ENCODE measurements at places on chromosomes 2 and 18.

DNA sequence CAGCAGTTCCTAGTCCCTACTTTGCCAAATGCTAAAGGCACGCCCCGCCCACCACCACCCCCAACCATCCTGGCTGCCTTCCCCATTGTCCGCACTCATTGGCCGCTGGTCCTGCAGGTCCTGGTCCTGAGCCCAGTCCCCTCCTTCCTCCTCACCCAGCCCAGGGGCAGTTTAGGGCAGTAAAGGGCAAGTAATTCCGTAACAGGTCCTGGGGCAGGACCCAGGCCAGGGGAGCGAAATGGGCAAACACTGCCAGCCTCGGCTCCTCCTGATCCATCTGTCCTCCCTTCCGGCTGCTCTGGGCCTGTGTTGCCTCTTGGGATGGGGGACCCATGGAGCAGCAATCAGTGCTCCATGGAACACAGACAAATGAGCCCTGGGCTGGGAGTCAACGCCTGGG is 6.1 kb downstream of the ADCY3 start:
- no peak for DNase-seq

GRCh38 chr18:50812834-50813233 is 7.0 kb downstream of the MRO start:
- no peak for DNase-seq

- no peak for DNase-seq
Observed at GRCh38 chr2:98730707-98731040, 258 bp downstream of the MGAT4A start.

- no peak for DNase-seq
Observed at GRCh38 chr2:227822416-227823003, 8.9 kb downstream of the CCL20 start.

DNA sequence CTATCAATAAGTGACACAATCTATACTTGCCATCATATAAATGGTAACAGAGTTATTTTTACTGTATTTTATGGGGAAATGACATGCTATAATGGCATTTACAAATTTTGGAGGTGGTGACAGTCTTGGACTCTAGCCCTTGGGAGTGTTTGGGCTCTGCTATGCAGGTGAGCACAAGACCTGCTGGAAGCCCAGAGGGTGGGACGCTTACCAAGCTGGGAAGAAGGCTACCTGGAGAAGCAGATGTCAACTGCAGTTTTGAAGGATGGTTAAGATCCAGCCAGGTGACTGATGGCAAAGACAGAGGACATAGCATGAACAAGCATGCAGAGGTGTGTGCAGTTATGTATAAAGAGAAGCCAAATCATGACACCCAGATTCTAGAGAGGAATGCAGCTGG is 346.9 kb downstream of the MYCN start:
- no peak for DNase-seq

- DNase-seq, result no peak
Observed at GRCh38 chr2:230685178-230685577, 27.5 kb upstream of the CAB39 start.

- no peak for DNase-seq
Observed at GRCh38 chr2:44825702-44826101, 115.8 kb upstream of the SIX3 start.

GRCh38 chr2:18980786-18981430 is 377.5 kb downstream of the OSR1 start:
- no peak for DNase-seq

- DNase-seq, result no peak
Observed at GRCh38 chr2:68744366-68744912, 9.8 kb downstream of the ARHGAP25 start.

DNA sequence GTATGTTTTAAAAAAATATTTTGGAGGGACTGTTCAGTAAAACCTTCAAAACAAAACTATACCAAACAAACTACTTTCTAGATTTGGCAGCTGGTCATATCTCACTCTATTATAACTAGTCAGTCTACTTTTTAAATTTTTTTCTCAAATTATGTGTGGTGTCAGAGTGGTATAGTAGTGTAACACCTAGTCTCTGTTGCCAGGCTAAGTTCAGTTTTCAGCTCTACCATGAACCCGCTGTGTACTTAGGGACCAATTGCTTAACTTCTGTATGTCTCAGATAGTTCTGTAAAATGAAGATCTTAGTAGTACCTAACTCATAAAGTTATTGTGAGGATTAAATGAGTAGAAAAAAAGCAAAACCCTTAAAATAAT is 54.3 kb downstream of the GPD2 start:
- DNase-seq, result no peak

DNA sequence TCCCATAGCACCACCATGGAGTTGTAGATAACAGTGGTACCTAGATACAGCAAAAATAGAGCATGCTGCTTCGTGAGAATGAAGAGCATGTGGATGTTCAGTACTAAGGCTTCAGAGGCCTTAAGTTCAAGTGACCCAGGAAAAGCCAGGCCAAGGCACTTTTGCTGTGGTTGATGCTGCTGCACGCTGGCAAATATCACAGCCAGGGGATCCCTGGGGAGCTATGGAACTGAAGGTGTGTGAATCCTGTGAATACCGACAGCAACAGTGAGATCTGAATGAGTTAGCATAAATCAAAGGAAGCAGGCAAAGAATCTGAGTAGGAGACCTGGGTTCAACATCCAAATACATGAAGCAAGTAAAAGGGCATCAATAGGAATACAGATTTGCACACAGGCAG is 158.6 kb upstream of the THUMPD2 start:
- no peak for DNase-seq

DNA sequence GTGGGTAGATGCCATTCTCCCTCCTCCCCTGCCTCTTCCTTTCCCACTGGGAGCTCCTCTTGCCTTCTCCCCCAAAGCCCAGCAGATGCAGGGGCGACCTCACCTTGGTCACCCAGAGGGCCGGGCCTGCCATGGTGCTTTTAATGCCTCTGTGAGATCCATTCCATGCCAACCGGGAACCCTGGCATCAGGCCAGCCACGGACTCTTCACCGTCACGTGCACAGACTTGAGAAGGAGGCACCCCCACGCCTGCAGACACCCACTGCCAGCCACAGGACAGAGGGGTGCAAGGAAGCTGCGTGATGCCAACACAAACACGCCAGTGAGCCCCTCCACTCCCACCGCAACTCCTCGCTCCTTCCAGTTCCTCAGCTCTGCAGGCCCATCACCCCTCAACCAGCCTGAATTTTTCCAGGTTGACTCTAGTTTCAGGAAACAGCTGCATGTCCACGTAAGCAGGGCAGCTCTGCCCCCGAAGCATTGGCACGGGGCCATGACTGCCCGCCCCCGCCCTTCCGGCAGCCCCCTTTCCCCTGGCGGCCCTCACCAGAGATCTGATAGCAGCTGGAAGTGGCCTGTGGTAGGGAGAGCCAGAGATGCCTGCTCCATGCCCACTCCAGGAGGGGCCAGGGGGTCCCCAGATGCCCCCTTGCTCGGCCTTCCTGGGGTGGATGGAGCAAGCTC is 50.8 kb downstream of the DNMT3A start:
- DNase-seq, result peak; percentile 23

DNA sequence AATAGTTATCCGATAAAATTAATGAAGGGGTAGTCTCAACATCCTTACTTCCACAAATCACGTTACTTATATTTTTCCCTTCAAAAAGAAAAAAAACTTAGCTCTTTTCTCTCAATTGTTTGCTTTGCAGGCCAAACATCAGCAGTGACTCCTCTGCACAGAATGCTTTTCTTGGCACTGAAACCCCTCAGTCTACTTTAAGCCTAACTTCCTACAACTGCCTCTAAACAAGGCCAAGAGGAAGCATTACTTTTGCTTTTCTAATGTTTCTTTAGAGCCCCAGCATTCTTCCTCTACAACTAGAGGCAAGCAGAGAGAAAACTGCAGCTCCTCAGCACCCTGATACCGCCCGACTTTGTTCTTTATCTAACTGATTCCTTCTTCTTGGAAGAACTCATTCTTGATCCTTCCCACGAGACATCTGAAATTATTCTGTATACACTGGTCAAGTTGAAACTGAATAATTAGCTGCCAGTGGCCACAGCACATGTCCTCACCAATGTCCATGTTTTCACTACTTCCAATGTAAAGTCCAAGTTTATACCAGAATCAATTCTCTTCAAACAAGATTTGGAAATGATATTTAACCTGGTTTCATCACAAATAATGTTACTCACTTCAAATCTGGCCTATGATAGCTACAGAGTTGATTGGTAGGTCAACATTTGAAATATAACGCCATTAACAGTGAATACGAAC is 55.3 kb downstream of the DTNB start:
- peak; percentile 92 for DNase-seq

DNA sequence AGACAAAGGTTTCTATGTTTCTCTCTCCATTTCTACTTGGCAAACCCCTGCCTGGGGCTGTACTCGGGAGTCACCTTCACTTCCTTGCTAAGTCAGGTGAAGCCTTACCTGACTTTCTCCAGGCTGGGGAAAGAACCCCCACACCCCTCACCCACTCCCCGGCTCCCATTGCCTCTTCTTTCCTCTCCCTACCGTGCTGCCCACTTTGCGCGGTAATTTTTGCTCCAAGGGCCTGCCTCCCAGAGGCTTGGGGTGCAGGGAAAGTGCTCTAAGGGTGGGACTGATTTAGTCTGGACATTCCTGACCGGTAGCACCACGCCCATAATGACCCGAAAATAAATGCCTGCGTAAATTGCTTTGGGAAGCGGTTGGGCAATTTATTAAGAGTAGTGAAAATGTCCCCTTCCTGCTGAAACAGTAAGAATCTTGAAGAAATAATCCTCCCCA is 49.1 kb upstream of the ATP6V1B1 start:
- no peak for DNase-seq

- no peak for DNase-seq
Observed at GRCh38 chr2:134300585-134300984, 46.7 kb downstream of the MGAT5 start.

- DNase-seq, result no peak
Observed at GRCh38 chr2:239576784-239577685, 176.2 kb upstream of the HDAC4 start.

- no peak for DNase-seq
Observed at GRCh38 chr18:39681061-39681460, 2115.5 kb upstream of the CELF4 start.

DNA sequence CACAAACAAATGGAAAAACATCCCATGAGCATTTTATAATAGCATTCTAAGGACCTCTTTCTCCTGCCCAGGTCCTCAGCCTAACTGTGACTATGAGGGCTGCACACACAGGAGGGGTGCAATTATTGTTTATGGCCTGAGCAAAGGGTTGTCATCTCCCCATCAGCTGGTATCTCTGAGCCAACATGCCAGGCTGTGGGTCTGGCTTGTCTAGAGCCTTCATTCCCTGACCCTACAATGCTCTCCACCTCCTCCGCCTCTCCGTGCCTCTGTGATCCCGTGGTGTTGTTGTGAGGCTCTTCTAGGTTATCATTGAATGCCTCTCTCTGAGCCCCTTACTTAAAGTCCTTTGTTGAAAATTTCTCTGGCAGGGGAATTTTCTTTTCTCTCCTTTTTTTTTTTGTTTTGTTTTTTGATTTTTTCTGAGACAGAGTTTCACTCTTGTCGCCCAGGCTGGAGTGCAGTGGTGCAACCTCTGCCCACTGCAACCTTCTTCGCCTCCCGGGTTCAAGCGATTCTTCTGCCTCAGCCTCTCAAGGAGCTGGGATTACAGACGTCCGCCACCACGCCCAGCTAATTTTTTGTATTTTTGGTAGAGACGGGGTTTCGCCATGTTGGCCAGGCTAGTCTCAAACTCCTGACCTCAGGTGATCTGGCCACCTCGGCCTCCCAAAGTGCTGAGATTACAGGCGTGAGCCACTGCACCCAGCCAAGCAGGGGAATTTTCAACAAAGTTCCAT is 126.4 kb downstream of the SMAD7 start:
- DNase-seq, result no peak

- DNase-seq, result no peak
Observed at GRCh38 chr2:143132355-143132754, 3.1 kb downstream of the ARHGAP15 start.

DNA sequence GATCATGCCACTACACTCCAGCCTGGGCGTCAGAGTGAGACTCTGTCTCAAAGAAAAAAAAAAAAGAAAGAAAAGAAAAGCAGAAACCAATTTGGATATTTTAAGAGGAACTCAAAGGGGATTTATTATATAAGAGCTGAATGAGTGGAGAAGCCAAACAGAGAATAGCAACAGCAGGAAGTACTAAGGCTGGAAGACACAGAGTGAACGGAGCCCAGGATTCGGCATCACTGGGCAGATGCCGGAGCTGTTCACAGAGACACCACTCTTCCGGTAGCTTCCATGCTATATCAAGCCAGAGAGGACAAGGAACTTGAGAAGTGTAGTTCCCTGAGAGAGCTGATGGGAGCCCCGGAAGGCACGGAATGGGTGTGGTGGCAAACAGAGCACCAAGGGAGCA is 47.0 kb upstream of the CABLES1 start:
- no peak for DNase-seq

DNA sequence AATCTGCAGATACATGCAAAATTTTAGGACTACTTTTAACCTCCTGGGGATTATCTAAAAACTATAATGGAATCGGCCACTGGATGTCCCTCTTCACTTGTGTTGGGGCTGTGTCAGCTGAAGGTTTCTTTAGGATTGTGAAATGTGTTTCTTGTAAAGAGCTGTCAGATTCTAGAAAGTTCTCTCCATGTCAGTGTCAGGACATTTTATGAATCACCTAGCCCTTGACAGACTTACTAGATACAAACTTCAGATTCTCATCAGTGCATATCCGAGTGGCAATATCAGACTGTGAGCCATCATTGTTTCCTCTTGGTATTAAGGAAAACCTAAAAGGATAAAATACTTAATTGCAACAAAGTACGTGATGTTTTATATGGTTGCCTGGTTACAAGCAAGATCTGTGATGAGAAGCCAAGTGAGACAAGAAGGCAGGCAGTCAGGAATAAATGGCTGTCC is 107.3 kb downstream of the CPS1 start:
- peak; percentile 2 for DNase-seq

DNA sequence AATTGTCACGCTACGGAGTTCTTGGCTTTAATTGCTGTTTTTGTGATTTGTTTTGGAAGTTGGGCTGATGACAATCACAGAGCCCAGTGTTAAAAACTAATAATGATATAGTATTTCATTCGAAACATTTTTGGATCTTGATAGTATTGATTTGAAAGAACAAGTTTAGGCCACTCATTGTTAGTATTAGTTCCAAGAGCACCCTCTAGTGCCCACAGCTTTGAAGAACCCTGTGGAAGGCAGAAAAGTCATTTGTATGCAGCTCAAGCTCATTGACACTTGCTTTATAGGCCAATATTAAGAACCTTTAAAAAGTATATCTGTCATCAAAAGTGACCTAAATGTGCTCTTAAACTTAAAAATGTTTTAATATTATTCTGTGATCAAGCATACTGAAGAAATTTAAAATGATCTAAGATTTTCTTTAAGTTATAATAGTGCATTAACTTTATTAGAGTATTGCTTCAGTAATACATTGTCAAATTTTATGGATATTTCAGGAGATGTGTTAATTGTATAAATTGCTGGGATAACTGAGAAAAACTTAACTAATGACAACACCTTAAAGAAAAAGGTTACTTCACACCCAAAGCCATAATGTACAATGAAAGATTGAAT is 191.0 kb downstream of the GRB14 start:
- DNase-seq, result peak; percentile 38

- DNase-seq, result peak; percentile 41
Observed at GRCh38 chr2:237629188-237629534, 1.8 kb downstream of the LRRFIP1 start.

GRCh38 chr2:238811293-238811692 is 36.6 kb upstream of the TWIST2 start:
- DNase-seq, result peak; percentile 6

Measured in IMR-90 (cell line).